NCI-H1092 treated with DMSO at 0.1 percent for 48 hours (cell line): ENCODE measurements at places on chromosomes 13 and 19.

DNA sequence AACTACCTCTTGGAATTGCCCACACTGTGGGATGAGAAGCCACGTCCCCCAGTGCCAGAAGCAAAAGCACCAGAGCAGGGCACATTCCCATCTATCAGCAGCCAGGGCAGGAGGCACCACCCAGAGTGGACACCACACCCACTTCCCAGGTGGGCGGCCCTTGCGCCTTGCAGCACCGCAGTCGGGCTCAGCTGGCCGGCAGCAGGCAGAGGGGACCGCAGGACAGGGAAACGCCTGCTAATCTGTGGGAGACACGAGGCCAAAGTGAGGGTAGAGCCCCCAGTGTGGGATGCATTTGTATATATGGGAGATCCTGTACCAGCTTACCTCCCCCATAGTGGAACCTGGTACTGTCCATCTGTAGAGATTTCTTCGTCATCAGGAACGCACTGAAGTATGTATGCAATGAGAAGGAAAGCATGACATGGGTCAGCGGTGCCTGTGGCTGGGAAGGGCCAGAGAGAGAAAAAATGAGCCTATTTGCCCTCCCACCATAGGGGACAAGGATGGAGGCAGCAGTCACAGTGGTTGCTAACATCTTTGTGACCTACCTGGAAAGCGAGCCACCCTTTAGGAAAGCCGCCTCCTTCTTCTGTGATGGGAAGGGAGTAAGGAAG is 30.9 kb upstream of the NPAS1 start:
- no peak for DNase-seq

DNA sequence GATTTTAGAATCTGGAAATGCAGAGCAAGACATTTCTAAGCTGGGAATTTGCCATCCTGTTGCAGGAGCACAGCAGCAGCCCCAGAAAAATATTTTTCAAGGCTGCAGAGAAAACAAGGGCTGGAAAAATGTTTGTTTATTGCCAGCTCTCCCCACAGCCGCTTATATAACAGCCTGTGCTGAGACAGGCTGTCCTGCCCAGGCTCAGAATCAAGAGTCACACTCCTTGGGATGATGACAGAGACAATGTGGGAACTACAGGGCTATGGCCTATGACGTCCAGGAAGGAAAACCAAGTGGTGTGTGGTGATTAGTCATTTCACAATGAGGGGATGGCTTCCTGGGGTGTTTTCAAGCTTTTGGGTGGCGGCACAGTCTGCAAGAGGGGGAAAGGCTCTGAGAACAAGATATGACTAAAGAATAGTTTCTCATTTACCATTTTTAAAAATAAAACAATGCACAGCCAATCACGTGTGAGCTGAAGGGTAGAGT is 136.3 kb upstream of the SERP2 start:
- no peak for DNase-seq

GRCh38 chr19:6076675-6077463 is 33.4 kb downstream of the RFX2 start:
- DNase-seq: no peak

DNA sequence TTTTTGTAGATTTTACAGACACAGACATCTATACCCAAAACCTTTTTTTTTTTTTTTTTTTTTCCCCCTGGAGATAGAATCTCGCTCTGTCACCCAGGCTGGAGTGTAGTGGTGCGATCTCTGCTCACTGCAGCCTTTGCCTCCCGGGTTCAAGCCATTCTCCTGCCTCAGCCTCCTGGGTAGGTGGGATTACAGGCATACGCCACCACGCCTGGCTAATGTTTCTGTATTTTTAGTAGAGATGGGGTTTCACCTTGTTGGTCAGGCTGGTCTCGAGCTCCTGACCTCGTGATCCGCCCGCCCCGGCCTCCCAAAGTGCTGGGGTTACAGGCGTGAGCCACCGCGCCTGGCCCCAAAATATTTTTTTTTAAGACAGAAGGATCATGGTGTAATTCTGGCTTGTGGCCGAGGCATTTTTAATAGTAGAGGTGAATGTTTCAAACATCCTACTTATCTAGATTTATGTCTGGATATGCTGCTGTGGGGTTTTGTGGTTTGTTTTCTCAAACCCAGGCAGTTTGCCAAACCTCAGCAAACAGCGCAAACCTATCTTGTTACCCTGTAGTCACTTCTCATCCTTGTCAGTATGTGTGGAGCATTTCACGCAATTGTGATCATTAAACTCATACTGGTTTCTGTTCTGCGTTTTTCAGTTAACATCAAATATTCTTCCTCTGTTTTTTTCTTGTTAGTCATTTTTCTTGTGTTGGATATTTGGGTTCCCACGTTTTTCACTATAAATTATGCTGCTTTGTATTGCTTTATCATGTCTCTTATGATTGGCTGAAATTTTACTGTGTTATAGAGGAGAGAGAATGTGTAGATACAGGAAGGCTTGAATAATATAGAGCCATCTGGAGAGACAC is 36.2 kb upstream of the GARRE1 start:
- peak; percentile 84 for DNase-seq

- DNase-seq: peak; percentile 68
Observed at GRCh38 chr13:94710065-94710781, 2.1 kb downstream of the SOX21 start.

GRCh38 chr13:31887286-31887685 is 144.3 kb upstream of the FRY start:
- no peak for DNase-seq

DNA sequence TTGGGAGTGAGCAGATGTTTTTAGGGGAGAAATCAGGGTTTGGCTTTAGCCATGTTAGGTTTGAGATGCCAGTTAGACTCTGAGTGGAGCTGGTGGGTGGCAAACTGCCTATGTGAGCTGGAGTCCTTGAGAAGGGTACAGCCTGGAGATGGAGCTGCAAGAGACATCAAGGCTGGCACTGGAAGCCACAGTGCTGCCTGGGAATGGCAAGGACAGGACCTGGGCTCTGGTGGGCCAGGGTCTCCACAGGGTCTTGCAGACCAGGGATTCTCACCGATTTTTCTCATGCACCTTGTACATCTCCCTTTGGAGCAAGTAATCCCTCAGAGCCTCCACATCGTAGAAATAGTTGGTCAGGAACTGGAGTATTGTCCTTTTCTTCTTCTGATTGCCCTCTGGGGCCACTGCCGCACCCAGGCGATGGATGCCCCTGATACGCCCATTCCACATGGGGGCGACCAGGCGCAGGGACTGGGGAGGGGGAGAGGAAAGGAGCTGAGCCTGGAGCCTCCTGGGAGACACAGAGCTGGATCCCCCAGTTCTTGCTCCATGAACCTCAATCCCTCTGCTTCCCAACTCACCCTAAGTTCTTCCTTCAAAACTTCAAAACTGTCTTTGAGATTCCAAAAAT is 1.7 kb downstream of the DMAC2 start:
- no peak for DNase-seq

GRCh38 chr19:34269489-34269888 is 15.1 kb downstream of the GARRE1 start:
- DNase-seq: no peak

DNA sequence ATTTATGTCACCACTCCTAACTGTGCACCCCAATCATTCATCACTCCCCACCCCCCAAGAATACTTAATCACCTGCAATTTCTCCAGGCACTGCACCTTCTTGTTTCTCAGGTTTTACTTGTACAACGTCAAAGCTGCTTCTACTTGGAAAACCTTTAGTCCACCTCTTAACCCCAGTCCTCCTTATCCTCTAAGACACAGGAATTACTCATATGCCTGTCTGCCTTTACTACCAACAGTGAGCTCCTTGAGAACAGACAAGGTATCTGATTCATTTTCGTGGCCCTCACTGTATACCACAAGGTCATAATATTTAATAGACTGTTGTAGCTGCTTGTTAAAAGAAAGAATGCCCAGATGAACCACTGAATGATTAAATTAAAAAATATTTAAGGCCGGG is 21.0 kb upstream of the NDFIP2 start:
- no peak for DNase-seq

DNA sequence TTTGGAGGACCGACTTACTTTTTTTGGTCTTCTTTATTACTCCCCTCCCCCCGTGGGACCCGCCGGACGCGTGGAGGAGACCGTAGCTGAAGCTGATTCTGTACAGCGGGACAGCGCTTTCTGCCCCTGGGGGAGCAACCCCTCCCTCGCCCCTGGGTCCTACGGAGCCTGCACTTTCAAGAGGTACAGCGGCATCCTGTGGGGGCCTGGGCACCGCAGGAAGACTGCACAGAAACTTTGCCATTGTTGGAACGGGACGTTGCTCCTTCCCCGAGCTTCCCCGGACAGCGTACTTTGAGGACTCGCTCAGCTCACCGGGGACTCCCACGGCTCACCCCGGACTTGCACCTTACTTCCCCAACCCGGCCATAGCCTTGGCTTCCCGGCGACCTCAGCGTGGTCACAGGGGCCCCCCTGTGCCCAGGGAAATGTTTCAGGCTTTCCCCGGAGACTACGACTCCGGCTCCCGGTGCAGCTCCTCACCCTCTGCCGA is 409 bp downstream of the FOSB start:
- DNase-seq: no peak

DNA sequence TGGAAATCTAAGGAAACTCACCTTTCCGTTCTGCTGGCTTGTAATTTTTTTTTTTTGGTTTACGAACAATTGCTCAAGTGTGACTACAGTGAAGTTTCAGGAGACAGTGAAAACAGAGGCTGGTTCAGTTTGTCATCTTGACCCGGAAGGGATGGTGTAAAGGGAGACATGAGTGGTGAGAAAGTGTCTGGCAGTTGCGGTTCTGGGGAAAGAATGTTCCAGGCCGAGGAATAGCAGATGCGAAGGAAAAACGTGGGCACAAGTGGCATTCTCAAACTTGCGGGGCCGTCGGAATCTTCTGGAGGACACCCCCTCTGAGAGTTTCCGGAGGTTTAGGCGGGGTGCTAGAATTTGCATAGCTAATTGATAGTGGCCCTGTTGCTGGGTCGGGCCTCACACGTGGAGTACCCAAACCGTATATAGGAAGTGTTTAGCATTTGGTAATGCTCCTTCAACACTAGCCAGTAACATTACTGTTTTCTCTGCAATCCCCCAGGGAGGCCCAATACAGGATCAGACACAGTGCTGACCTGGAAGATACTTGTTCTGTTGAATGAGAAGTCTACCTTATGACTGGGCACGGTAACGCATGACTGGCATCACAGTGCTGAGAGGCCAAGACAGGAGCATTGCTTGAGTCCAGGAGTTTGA is 2.8 kb upstream of the TNFSF9 start:
- DNase-seq: no peak

DNA sequence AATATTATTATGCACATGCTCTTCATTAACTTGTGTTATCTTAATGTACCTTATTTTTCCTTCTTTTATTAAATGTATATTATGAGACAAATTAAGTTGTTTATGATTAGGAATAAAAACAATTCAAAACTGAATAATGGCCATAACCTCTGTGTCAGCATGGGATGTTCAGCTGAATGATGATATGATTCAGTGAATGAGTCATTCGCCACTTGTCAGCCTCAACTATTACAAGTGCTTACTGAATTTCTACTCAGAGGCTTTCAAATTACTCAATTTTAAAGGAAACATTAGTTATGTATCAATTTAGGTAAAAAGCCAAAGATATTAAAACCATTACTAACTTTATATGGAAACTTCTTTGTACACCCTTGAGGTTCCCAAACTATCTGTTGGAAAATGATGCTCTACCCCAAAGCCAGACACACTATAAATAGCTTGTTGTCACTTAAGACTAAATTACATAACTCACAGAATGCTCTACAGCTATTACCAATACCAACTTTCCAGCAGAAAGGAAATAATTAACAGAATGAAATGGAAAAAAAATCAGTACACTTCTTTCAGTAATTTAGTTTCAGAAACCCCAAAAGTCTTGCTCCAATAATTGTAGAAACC is 14.4 kb downstream of the LIG4 start:
- DNase-seq: no peak

DNA sequence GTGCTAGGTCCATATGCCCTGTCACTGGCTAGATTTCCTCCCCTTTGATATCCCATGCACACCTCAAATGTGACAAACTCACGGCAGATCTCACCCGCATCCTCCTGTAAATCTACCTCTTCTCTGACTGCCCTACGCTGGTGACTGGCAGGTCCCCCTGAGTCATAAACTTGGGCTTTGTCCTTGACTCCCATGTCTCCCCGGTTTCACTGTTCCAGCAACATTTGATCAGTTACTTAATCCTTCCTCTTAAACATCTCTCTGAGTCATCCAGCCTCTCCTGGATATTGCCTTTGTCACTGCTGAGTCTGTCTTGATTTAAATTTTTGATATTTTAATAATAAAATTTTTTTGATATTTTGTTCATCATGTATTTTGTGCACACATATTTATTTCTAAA is 26.5 kb downstream of the FAM216B start:
- DNase-seq: no peak

- DNase-seq: no peak
Observed at GRCh38 chr19:55099557-55100506, 17.6 kb downstream of the PPP1R12C start.

DNA sequence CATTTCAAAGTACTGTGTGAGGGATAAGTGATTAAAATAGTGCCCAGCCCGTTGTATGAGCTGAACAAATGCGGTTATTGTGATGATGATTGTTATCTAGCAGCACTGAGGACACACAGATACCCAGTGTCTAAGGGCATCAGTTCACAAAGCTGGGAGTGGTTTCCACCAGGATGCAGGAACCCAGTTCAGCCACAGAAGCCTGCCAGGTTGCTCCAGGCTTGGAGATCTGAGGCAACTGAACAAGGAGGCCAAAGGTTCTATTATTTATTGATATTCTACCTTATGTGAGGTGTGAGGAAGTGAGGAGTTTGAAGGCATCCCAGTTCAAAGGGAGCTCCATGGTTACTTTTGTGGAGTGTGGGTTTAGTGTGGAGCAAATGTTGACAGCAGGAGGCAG is 13.2 kb downstream of the DIAPH3 start:
- no peak for DNase-seq

DNA sequence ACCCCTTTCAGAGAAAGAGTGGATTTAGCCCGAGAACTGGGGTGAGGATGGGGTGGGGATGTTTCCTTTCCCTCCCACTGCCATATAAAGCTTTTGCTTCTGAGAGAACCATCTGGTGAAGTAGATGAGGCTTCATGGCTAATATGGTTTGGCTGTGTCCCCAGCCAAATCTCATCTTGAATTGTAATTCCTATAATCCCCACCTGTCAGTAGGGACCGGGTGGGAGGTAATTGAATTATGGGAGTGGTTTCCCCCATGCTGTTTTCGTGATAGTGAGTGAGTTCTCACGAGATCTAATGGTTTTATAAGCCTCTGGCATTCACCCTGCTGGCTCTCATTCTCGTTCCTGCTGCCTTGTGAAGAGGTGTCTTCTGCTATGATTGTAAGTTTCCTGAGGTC is 270.9 kb downstream of the LMO7 start:
- no peak for DNase-seq

- no peak for DNase-seq
Observed at GRCh38 chr19:35294859-35295791, 3.2 kb downstream of the MAG start.

DNA sequence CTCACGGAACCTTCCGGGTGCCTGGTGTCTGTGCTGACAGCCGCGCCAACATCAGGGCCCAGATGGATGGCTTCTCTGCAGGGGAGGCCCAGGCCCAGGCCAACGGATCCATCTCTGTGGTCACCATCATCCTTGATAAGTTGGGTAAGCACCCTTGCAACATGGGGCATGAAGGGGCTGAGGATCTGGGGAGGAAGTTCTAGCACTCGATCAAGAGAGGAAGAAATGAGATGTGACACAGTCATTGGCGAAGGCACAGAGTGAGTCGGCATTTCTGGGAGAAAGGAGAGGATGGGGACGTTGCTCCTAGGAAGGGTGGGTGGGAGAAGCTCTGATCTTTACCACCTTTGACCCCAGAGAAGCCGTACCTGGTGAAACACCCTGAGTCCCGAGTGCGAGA is 4.4 kb downstream of the CILP2 start:
- no peak for DNase-seq

GRCh38 chr19:50861010-50861409 is 6.3 kb downstream of the KLK3 start:
- no peak for DNase-seq

- DNase-seq: peak; percentile 60
Observed at GRCh38 chr13:19601749-19602725, 31.4 kb upstream of the MPHOSPH8 start.
